Osteocyte (in vitro differentiated cells): ENCODE measurements at places on chromosomes 5 and 9. TPM values are rescaled to one million over a fixed set of nuclear protein-coding genes. Genes with fewer than 3 reads are reported as not detected.

The SAPCD2 gene
- 3.1 and 3.4 TPM in 2 replicates for total RNA-seq

The GARIN3 gene
- total RNA-seq, result not detected in 2 replicates

The SLC1A1 gene
- 6.8 and 7.0 TPM in 2 replicates for total RNA-seq

The SPATA24 gene
- total RNA-seq, result 4.6 TPM in 2 replicates

The RBM22 gene
- 41.6 and 43.6 TPM in 2 replicates for total RNA-seq

The SPINK7 gene
- not detected in 2 replicates for total RNA-seq

The HTR4 gene
- total RNA-seq, result not detected in 2 replicates

The PCDHB14 gene
- 8.8 and 9.0 TPM in 2 replicates for total RNA-seq

The LHX3 gene
- total RNA-seq, result not detected in 2 replicates

The KCNT1 gene
- total RNA-seq, result not detected in 2 replicates

The IL13 gene
- total RNA-seq, result not detected in 2 replicates

The MYMK gene
- total RNA-seq, result not detected in 2 replicates

The FOXI1 gene
- not detected in 2 replicates for total RNA-seq

The PCDHGA3 gene
- not detected in 2 replicates for total RNA-seq

The ARHGEF28 gene
- 44.9 and 45.3 TPM in 2 replicates for total RNA-seq

The TESK1 gene
- 44.4 and 53.5 TPM in 2 replicates for total RNA-seq

The CDC25C gene
- 1.9 and 2.2 TPM in 2 replicates for total RNA-seq

The OSTF1 gene
- total RNA-seq, result 21.4 and 21.8 TPM in 2 replicates

The PCDHB9 gene
- 3.4 and 4.3 TPM in 2 replicates for total RNA-seq

The CSF1R gene
- 1.1 and 1.2 TPM in 2 replicates for total RNA-seq
